Hypothalamus (tissue), 51 donors: ENCODE measurements at places on chromosomes 16 and 17.

- DNase-seq = no peak
These were observed 7.3 kb downstream of the CHMP6 start for GRCh38 chr17:80998748-80999535.

- no peak for DNase-seq
These were observed 16.9 kb upstream of the GLG1 start for GRCh38 chr16:74623839-74624235.

- no peak for DNase-seq
These were observed 66.5 kb upstream of the TNRC6C start for GRCh38 chr17:77892031-77892430.

DNA sequence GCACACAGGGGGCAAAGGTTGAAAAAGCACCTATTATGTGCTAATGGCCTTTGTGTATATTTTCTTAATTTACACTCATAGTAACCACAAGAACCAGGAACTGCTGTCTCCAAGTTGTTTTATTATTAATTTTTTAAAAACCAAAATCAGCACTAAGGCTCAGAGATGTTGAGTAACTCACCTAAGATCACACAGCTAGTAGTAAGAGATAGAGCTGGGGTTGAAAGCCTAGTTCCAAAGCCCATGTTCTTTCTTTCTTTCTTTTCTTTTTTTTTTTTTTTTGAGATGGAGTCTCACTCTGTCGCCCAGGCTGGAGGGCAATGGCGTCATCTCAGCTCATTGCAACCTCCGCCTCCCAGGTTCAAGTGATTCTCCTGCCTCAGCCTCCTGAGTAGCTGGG lies 75.3 kb downstream of the SDK2 start:
- DNase-seq = no peak

DNA sequence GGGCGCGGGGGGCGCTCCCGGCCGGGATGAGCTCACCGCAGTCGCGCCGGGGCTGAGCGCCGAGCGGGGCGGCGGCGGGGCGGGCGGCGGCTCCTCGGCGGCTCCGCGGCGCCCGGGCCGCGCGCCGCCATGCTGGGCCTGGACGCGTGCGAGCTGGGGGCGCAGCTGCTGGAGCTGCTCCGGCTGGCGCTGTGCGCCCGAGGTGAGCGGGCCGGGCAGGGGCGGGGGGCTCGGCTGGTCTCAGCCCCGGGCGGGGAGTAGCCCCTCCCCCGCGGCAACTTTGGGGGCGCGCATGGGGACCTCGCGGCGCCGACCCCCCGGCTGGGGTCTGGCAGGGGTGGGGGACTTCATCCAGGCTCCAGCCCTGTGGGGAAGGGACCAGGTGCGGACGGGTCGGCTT lies at the start of gene ARHGDIG:
ARHGDIG (plus strand) TSS at position 40 of the 400 bp plus-strand sequence; CDS start at position 130, 90 bp downstream.
- no peak for DNase-seq

DNA sequence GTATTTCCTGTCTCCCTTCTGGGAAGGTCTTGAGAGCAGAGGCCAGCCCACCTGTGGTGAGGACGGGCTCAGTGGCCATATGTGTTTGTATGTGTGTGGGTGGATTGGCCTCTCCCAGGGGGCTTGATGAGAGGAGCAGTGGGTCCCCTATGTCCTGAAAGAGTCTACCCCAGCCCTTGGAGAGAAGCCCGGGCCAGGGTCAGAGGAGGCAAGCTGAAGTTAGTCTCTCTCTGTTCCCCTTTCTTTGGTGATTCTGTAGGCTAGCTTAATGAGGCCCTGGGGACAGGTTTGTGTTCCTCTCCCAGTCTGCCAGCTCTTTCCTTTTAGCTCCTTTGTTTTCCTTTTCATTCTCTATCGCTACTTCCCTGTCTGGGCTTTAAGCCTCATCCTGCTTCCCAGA lies 23.8 kb upstream of the NFATC3 start:
- DNase-seq = no peak

DNA sequence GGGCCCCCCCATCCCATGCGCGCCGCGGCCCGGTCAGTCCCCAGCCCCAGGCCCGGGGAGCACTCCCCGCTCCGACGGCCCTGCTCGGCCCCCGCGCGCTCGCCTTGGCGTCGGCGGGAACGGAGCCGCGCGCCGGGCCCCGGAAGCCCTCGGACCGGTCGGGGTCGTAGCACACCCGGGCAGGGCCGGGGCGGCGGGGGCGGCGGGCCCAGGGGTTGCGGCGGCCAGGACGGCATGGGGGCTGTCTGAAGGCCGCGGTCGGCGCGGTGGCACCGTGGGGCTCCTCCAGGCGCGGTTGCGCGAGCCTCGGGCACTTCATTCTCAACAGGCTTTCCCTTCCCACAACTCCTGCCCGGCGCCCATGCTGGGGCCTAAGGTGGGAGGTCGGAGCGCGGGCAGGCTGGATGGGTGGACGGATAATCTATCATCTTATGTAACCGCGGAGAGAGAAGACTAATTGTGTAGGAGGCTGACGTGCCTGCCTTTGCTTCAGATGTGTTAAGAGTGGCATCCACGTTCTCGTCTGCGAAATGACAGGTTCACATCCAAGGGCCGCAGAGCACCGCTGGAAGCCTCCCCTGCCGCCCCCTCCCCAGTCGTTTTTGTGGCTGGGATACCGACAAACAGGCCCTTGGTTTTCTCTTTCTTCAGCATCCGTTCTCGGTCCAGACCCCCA lies 708 bp downstream of the BAIAP2 start:
- no peak for DNase-seq

DNA sequence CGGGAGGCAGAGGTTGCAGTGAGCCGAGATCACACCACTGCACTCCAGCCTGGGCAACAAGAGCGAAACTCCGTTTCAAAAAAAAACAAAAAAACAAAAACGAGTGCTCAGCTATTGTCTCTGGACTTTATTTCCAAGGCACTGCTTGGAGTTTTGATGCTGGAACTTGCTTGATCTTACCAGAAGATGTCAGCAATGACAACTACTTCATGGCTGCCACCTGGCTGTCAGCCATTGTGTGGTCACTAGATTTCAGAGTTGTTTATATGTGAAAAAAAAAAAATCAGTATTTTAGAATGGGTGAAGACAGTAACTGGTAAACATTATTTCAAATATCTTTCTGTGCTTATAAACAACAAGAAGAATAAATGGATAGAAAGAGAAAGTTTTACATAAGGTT lies 26.3 kb upstream of the OR4D1 start:
- no peak for DNase-seq

DNA sequence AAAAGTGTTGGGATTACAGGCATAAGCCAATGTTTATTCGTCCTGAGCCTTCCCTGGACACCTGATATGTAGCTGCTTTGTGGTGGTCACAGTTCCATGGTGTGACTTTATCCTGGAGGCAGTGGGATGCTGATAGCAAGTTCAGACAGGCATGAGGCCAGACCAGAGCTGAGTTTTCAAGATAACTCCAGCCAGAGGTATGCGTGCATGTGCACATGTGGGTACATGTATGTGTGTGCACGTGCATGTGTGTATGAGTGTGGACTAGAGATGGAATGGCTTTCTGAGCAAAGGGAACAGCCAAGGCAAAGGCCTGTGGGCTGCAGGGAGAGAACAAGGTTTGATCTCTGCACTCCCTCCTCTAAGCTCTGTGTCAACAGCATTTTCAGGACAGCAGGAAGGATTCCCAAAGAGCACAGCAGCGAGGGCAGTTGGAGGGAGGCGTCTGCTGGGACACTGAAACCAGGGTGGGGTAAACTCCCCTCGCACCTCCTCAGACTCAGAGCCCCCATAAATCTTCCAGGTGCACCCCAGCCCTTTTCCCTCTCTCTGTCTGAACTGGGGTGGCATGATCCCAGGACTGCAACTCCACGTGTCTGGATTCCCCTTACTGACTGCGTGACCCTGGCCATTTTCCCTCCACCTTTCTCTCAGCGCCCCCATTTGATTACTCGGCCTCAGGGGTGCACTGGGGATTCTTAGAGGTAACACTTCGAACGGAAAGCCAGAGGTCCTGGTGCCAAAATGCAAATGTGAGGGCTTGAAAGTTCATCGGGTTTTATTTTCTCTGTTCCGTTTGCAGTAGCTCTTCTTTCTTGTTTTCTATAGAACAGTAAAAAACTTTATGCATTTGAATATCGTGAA lies 15.3 kb downstream of the NLRC5 start:
- DNase-seq = no peak

- DNase-seq = no peak
These were observed 329.2 kb downstream of the C16orf95 start for GRCh38 chr16:86987746-86988670.

GRCh38 chr17:29722411-29723198 lies 99.9 kb upstream of the CORO6 start:
- DNase-seq = no peak

GRCh38 chr17:3992370-3992769 lies 28.1 kb upstream of the ATP2A3 start:
- DNase-seq = no peak

DNA sequence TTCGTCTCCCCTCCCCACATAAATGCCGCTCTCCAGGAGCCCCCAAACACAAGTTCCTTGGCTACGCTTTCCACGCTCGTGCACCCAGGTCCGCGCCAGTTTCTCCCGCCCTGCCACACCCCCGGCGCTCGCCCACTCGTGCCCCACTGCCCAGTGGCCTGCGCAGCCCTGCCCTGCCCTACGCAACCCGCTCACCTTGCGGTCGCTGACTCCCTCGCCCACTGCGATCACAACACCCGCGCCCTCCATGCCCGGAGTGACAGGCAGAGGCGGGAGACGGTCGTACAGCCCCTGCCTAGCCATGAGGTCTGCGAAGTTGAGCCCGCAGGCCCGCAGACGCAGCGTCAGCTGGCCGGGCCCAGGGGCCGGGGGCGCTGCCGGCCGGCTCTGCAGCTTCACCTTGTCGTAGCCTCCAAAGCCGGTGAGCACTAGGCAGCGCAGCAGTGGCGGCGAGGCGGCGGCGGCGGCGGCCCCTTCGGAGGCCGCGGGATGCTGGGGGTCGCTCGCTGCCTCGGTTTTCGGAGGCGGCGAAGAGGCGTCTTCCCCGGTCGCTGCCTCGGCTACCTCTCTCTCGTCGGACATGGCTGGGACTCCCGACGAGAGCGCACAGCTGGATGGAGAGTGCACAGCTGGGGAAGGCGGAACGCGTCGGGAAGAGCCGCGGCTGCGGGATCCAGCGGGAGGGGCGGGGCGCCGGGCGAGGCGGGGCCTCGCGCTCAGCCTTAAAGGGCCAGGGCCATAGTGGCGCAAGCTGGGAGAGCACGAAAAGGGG lies at the start of gene VAT1:
VAT1 (minus strand) TSS at position 645 of the 772 bp plus-strand sequence; CDS start at position 582, 63 bp downstream.
- peak; percentile 50 for DNase-seq

DNA sequence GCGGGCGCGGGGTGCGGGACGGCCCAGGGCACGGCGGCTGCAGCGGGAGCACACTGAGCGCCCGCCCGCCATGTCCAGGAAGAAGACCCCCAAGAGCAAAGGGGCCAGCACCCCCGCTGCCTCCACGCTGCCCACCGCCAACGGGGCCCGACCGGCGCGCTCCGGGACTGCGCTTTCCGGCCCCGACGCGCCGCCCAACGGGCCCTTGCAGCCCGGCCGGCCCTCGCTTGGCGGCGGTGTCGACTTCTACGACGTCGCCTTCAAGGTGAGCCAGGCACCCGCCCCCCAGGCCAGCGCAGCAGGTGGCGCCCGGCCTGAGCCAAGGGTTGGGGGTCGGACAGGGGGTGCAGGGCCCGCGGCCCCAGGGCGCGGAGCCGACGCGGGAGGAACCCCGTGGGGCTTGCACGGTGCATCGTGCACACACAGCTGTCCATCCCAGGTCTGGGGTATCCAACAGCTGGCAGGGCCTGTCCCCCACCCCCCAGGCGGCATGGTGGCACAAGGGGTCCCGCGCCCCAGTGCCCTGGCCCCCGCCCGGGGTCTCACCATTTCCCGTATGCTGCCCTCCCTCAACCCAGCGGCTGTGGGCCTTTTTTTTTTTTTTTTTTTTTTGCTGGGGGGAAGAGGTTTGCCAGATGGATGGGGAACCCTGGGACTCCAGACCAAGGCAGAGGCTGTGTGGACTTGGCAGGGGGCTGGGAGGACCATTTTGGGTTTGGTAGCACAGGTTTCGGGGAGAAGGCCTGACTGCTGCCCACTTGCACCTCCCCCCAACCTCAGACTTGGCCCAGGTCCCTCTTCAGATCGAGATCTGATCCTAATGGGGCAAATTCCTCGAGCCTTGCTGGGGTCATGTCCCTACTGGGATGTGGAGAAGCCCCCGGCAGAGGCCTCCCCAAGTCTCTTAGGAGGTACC lies 547 bp downstream of the RAB26 start:
- DNase-seq = no peak

- DNase-seq = no peak
These were observed 147.3 kb downstream of the PCTP start for GRCh38 chr17:55898195-55898594.

DNA sequence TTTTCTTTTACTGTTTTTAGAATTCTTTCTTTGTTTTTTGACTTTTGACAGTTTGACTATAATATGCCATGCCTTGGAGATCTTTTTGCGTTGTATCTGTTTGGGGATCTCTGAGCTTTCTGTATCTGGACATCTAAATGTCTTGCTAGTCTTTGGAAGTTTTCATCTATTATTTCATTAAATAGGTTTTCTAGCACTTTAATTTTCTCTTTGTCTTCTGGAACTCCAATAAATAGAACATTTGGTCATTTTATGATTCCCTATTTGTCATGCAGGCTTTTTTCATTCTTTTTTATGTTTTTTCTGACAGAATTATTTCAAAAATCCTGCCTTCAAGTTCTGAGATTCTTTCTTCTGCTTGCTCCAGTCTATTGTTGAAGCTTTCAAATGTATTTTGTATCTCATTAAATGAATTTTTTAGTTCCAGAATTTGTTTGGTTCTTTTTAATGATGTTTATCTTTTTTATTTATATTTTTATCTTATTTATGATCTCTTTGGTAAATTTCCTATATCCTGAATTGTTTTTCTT lies 201.4 kb downstream of the CHD9NB start:
- no peak for DNase-seq

- DNase-seq = no peak
These were observed 45.3 kb downstream of the TOM1L2 start for GRCh38 chr17:17926840-17927449.

DNA sequence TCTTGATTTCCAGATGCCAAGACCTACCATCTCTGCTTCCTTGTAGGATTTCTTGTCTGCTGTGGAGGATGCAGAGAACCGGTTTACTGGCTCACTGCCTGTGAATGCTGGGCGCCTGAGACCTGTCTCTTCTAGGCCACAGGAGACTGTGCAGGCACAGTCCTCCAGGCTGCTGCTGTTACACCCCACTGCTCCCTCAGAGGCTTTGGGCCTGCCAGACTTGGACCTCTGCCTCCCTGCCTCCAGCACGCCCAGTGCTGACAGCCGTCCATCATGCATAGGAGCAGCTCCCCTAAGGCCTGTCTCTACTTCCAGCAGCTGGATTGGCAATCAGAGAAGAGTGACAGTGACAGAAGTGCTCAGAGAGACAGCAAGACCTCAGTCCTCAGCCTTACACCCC lies 6.1 kb downstream of the HROB start:
- DNase-seq = no peak
